ENCODE measurements at places on chromosomes 5 and 9.
A peak's percentile ranks its signal among the peaks of the same experiment; 100 is the strongest.

DNA sequence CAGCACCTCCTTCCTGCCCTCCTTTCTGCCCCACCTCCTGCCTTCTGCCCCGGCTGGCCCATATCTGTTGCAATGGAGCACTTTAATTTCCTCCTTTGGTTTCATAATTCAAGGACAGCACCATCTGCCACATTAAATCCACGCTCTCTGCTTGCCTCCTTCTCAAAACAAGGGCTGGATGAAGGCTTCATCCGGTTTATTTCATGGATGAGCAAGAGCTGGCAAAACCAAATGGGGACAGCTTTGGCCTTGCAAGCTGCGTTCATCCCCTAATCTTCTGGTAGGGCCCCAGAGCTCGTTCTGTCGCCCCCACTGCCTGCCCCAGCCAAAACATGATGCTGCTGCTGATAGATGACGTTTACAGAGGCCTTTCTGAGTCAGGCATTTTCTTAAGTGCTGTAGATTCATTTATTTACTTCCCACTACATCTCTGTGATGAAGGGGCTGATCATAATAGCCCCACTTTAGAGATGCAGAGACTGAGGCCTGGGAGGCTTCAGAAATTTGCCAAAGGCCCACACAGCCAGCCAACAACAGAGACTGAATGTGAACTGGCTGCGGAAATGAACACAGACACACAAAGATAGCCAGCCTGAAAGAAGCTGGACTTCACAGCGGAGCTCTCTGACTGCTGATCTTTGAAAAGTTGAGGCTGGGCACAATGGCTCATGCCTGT is 115.6 kb upstream of the CPEB4 start:
- no peak for DNase-seq

DNA sequence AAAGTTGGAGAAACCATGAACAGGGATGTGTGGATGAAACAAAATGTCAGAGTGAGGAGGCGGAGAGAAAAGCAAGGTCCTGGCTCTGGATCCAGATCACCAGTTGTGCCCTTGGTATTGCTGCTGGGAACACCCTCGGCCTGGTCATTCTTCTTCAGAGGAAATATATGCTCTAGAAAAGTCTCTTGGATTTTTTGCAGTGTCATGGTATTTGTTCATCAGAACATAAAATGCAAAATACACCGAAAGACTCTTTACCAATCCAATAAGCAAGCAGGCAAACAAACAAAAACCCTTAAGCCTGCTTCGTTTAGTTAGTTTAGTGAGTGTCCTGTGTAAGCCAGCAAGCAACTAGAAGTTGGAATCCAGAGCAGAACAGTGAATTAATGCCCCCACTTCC is 88.7 kb upstream of the CDH6 start:
- no peak for DNase-seq

DNA sequence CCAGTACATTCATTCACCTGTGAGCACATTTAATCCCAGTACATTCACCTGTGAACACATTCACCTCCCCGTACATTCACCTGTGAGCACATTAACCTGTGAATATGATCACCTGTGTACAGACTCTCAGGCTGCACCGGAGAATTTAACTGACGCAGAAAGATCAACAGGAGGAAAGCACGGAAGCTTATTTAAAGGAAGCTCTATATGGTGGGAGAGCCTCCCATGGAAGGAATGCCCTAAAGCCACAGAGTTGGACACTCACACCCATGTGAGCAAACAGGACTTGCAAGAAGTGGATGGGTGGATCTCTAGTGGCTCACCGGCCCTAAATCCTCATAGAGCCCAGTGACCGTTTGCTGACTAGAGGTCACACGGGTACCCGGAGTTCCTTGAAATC is 38.2 kb downstream of the TRIP13 start:
- no peak for DNase-seq

DNA sequence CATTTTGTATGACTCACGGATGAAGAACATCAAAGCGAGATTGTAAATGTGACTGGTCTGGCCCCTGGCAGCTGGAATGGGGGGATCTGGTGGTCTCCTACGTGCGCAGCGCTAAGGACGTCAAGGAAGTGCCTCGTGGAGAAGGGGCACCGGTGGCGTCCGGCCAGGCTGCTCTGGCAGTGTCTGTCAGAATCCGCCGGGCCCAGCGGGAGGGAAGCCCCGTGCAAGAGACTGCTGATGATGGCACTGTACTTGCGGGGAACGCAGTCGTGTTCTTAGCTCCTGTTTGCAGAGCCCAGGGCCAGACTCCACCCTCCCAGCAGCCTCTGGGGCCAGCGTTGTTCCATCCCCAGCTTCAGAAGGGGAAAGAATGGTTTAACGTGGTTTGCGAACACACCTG is 75.5 kb downstream of the COL5A1 start:
- DNase-seq, result no peak

- peak; percentile 42 for DNase-seq
These were observed 105.6 kb upstream of the PCA3 start for GRCh38 chr9:76658510-76659231.

GRCh38 chr9:27340961-27341511 is 44.1 kb upstream of the EQTN start:
- no peak for DNase-seq

DNA sequence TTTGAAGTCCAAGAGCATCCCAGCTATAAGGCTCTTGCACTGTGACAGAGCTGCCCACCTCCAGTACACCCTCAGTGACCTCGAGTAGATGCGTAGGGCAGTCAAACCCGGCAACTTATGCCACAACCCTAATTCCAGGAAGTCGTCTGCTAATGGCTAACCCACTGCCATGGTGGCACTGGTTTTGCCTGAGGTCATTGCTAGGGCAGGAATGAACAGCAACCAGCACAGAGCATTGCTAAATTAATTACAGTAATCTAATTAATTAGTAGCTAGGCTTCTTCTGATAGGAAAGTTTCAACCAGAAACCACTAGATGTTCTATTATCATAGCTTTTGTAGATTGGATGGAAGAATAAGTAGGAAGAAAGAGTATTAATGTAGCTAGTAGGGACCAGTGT is 122.8 kb downstream of the DPYSL3 start:
- DNase-seq, result no peak

- no peak for DNase-seq
These were observed 70.5 kb downstream of the SNX24 start for GRCh38 chr5:122915717-122916461.

DNA sequence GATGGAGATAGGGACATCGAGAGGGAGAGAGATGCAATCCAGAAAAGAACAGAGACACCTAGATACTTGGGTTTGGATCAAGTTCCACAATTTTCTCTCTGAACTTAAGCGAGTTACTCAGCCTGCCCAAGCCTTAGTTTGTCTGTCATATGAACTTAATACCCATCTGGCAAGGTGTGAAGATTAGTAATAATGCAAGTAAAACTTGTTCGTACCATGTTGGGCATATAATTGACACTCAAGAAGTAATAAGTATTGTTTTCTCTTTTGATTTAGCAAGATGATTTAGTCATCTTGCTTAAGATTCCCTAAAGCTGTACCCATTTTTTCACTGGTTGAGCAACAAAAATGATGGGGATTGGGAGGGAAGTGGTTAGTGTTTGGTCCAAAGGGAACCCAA is 7.5 kb downstream of the RABGAP1 start:
- DNase-seq, result no peak

All from fibroblast of skin of left quadriceps (primary cell).